Gastrocnemius medialis (tissue), 4 donors: ENCODE measurements at places on chromosomes 1 and 21. TPM values are rescaled to one million over a fixed set of nuclear protein-coding genes. Genes with fewer than 3 reads are reported as not detected.

- H3K27me3 ChIP-seq = peaks cover 4% of the 10 kb centered on the region
- no peak for DNase-seq
- no peak overlapping the region for H3K27ac ChIP-seq
Measured at GRCh38 chr1:95408507-95409136, 174.6 kb downstream of the RWDD3 start.

- H3K36me3 ChIP-seq = no peaks in the 10 kb centered on the region
- H3K4me3 ChIP-seq = no peak overlapping the region
- H3K27ac ChIP-seq = no peak overlapping the region
- DNase-seq = no peak
Measured at GRCh38 chr1:229139331-229140118, 131.4 kb upstream of the RAB4A start.

DNA sequence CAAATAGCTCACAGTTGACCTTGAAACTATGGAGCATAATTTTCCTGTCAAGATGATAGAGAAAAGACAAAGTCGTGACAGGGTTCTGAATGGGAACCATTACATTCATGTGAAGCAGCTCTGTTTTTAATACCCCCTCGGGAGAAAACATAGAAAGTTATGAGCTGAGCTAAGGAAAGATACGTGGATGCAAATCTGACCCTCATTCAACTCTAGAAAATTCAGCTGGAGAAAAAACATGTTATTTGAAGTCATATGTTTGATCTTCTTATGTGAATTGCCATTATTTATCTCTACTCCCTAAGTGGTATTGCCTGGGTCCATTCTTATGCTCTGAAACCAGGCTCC lies 48.0 kb upstream of the LRRC52 start:
- H3K4me3 ChIP-seq = no peak overlapping the region
- no peaks in the 10 kb centered on the region for H3K27me3 ChIP-seq
- peaks cover 2% of the 10 kb centered on the region for H3K4me1 ChIP-seq
- no peaks in the 10 kb centered on the region for H3K36me3 ChIP-seq
- no peak overlapping the region for H3K27ac ChIP-seq
- no peak for DNase-seq

DNA sequence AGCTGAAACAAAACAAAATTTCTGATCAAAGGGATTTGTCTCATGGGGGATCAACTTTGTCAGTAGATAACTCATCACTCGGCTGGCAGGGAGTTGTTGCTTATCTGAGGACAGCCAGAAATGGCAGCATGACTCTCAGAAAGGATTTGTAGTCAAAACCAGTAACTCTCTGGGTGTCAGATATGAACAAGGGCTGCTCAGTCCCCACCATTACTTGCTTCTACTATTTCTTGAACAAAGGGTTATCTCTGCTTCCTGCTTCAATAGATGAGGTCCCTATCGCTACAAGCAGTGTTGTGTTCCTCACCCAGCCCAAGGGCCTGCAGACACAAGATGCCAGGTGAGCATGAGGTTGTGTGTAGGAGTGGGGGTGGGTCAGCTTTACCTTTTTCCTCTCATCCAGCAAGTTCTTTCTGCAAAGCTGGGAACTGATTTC lies 116.2 kb downstream of the PTBP2 start:
- DNase-seq = no peak
- H3K4me1 ChIP-seq = no peaks in the 10 kb centered on the region
- H3K36me3 ChIP-seq = no peaks in the 10 kb centered on the region
- no peaks in the 10 kb centered on the region for H3K27me3 ChIP-seq
- no peak overlapping the region for H3K27ac ChIP-seq

- H3K27ac ChIP-seq = no peak overlapping the region
- H3K27me3 ChIP-seq = no peaks in the 10 kb centered on the region
- no peak overlapping the region for H3K4me3 ChIP-seq
- H3K36me3 ChIP-seq = no peaks in the 10 kb centered on the region
- peak; percentile 27 for DNase-seq
- no peaks in the 10 kb centered on the region for H3K4me1 ChIP-seq
Measured at GRCh38 chr1:147700042-147701006, 30.0 kb upstream of the ACP6 start.

QSOX1 gene
- total RNA-seq = 124 TPM

GRCh38 chr1:210677533-210677932 lies 348.8 kb downstream of the HHAT start:
- H3K4me1 ChIP-seq = no peaks in the 10 kb centered on the region
- DNase-seq = no peak
- no peak overlapping the region for H3K4me3 ChIP-seq
- no peaks in the 10 kb centered on the region for H3K27me3 ChIP-seq

EPHA2 gene
- 2.6 TPM for total RNA-seq

DNA sequence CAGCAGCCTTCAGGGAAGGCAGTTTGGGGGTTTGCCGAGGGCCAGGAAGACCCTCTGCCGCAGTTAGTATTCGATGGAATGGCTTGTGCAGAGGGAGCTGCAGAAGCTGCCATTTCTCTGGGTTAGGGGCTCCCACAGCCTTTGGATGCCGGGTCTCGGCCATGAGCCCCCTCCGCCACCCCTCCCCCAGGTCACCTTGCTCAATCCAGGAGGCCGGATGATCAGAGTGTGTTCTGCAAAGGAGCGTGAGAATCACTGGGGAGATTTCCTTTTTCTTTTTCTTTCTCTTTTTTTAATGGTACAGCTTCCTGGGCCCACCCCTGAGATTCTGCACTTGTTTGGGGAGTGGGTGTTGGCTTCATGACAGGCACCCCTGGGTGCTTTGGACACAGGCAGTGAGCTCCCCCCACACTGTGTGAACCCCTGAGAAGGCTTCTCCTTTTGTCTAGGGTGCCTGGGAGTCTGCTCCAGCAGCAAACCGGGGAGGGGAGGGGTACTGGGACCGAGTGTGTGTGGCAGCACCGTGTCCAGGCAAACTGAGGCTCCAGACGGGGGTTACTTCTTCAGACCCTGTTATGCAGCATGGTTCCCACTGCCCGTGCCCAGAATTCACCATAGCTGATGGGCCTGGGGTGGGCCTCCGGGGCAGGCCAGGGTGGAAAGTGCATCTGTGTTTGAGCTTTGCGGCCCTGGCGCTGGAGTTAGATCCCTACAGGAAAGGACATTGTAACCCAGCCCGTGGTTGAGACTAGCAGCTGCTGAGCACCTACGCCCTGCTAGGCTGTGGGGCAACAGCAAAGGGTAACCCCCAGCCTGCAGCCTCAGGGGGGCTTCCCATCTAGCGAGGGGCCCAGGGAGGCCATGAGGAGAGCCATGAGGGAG lies 18.5 kb downstream of the TNFRSF1B start:
- peak overlapping the region; percentile 13 for H3K4me3 ChIP-seq
- H3K27me3 ChIP-seq = peaks cover 4% of the 10 kb centered on the region
- H3K36me3 ChIP-seq = no peaks in the 10 kb centered on the region
- H3K4me1 ChIP-seq = peaks cover 41% of the 10 kb centered on the region
